ENCODE measurements at places on chromosomes 12 and 14.

DNA sequence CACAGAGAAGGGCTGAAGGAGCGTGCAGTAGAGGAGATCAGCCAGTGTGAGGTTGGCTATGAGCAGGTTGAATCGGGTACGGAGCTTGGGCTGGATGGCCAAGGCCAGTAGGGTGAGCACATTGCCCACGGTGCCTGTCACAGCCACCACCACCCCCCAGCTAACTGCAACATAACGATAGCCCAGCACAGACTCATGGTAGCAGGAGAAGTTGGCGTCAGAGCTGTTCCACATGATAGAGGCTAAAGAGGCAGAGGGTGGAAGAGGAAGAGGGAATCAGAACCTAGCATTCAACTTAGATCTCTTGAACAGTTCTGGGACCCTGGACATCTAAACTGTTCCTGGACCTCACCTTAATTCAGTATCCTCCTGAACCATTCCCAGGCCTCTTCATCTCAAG is 668 bp downstream of the GPR84 start:
- DNase-seq = no peak

DNA sequence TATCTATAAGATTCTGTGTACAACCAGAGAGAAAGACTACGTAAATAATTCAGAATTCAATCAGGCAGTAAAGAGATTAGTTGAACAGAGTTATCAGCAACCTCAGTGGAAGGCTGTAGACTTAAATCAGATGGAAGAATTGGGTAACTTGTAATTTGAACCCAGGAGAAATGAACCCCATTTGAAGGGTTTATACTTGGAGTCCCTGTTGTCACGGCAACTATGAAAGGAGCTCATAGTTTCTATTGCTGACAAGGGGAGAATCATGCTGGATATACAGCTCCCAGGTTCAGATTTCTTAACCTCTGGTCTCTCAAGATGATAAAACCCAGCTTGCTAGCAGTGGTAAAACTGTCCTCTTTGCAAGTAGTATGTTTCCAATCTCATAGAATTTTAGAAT is 54.4 kb upstream of the BMP4 start:
- no peak for DNase-seq

- no peak for DNase-seq
Measured at GRCh38 chr12:75816897-75817296, 214.7 kb downstream of the PHLDA1 start.

GRCh38 chr12:3284405-3284804 is 206.6 kb upstream of the PRMT8 start:
- DNase-seq = no peak

- no peak for DNase-seq
Measured at GRCh38 chr12:101204602-101205304, 5.3 kb downstream of the SLC5A8 start.

GRCh38 chr14:55711175-55711811 is 131.3 kb downstream of the KTN1 start:
- no peak for DNase-seq

- DNase-seq = no peak
Measured at GRCh38 chr14:36667679-36668078, 6.0 kb downstream of the PAX9 start.

DNA sequence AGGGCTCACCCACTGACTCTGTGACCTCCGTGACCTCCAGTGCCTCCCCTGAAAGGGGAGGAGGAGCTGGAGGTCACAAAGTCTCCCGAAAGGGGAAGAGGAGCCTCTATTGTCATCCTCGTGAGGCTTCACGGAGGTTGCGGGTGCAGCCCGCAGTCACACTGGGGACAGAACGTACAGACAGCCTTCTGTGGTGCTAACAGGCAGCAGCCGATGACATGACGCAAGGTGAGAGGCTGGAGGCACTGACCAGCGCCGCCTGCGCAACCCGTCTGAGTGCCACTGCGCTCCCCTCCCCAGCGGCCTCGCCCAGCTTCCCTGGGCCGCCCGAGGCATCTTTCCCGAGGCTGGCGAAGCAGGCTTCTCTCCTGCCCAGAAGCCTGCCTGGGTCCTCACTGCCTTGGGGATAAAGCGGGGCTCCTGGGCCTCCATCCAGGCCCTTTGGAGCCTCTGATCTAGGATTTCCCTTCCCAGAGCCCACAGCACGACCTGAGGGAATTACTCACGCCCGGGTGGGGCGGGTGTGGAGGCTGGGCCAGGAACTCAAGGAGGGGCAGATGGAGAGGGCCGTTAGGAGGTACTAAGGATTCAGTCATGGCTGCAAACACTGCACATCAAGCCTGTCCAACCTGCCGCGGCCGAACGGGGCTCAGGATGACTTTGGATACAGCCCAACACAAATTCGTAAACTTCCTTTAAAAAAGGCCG is 12.3 kb upstream of the LBHD2 start:
- no peak for DNase-seq

- DNase-seq = no peak
Measured at GRCh38 chr12:131391399-131391798, 319.5 kb upstream of the SFSWAP start.

- DNase-seq = no peak
Measured at GRCh38 chr12:84038242-84038641, 874.4 kb downstream of the SLC6A15 start.

- DNase-seq = no peak
Measured at GRCh38 chr12:91380631-91381030, 198.0 kb upstream of the DCN start.

DNA sequence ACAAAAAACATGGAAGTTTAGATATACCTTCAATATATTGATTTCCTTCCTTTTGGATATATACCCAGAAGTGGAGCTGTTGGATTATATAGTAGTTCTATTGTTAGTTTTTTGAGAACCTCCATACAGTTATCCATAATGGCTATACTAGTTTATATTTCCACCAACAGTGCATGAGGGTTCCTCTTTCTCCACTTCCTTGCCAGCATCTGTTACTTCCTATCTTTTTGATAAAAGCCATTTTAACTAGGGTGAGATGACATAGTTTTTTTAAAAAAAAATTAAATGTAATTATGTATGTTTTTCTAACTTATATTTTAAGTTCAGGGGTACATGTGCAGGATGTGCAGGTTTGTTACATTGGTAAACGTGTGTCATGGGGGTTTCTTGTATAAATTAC is 10.0 kb upstream of the SLC38A4 start:
- no peak for DNase-seq

- DNase-seq = no peak
Measured at GRCh38 chr12:27779416-27779919, 565 bp upstream of the KLHL42 start.

Measured in activated CD8-positive, alpha-beta memory T cell treated with anti-CD3 and anti-CD28 coated beads for 1 hour (primary cell).